Thoracic aorta (tissue), 2 donors: ENCODE measurements at places on chromosomes 1 and 21. TPM values are rescaled to one million over a fixed set of nuclear protein-coding genes. Genes with fewer than 3 reads are reported as not detected.

DNA sequence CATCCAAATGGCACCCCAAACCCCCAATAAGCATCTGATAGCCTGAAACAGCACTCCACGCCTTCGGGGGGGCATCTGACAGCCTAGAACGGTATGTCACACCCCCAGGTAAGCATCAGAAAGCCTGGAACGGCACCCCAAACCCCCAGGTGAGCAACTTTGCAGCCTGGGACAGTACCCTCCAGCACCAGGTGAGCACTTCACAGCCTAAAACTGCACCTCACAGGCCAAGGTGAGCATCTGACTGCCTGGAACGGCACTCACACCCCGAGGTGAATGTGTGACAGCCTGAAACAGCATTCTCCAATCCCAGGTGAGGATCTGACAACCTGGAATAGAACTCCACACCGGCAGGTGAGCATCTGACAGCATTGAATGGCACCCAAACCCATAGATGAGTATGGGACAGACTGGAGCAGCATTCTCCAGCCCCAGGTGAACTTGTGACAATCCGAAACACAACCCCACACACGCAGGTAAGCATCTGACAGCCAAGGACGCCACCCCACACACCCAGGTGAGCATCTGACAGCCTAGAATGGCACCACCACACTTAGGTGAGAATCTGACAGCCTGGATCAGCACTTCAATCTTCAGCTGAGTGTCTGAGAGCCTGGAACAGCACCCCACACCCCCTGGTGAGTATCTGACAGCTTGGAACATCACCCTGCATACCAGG, 18.3 kb upstream of the MMEL1 start:
- DNase-seq: no peak

RNF186 gene
- total RNA-seq: not detected

- peak; percentile 4 for DNase-seq
Measured at GRCh38 chr21:32726839-32727686, 750 bp downstream of the SYNJ1 start.

DNA sequence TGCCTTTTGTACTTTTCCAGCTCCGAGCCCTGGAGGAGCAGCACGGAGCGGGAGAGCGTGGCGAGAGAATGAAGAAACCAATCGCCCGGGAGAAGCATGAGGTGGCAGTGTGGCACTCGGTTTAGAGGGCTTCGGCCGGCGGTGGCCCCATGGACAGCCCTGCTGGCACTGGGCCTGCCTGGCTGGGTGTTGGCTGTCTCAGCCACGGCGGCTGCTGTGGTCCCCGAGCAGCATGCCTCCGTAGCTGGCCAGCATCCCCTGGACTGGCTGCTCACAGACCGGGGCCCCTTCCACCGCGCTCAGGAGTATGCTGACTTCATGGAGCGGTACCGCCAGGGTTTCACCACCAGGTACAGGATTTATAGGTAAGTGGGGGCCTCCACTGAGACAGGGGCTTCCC, 59.0 kb downstream of the BRINP2 start:
- no peak for DNase-seq

DNA sequence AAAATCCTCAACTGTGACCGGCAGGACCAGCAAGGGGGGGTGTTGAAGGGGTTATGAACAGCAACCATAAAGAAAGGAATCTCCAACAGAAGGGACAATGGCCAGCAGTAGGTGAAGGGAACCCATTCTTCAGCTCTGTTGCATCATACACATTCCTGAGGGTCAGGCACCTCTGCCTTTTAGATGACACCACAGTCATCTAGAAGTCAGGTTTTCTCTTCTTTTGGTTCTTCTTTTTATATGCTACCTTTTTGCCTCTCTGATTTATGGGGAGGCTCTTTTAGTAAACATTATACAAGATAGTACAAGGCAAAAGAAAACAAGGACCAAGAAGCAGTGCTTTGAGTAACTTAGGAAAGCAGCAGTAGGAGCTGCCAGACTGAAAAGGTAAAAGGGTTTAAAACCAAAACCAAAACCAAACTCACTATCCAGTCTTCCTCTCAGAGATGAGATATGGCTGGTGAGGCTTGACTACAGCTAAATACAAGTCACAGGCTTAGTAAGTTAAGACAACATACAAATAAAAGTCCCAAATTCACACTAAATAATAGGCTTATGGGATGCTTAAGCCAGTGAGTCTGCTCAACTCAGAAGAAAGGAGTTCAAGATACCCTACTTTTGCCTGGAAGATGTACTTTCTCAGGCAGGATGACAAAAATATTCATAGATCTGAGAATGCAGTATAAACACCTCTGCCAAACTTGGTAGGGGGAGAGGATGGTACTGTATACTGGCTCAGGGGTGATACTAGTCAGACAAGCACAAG, 4.1 kb downstream of the TEX38 start:
- DNase-seq: no peak

GRCh38 chr1:238658763-238659162, 727.6 kb upstream of the CHRM3 start:
- no peak for DNase-seq

C1orf141 gene
- not detected for total RNA-seq

GRCh38 chr21:37799211-37800056, 116.8 kb downstream of the KCNJ6 start:
- no peak for DNase-seq

DNA sequence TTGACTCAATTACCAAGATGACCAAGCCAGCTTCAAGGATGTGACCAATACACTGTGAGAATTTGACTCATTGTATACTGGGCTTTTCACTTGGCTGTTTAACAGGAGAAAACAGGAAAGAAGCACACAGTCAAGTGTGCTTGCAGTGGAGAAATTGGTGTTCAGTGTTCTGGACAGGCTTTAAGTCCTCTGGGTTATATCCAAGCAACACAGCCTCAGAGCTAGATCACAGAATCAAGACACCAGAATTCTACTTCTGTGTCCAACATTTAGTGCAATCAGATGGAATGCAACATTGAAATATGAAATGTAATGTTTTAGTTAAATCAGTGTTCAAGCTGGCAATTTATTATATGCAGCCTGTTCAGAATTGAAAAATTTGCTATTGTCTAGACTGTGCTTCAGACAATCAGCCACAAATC, 694.4 kb downstream of the LTN1 start:
- DNase-seq: no peak

- no peak for DNase-seq
Measured at GRCh38 chr1:163580926-163581325, 259.2 kb downstream of the NUF2 start.

DNA sequence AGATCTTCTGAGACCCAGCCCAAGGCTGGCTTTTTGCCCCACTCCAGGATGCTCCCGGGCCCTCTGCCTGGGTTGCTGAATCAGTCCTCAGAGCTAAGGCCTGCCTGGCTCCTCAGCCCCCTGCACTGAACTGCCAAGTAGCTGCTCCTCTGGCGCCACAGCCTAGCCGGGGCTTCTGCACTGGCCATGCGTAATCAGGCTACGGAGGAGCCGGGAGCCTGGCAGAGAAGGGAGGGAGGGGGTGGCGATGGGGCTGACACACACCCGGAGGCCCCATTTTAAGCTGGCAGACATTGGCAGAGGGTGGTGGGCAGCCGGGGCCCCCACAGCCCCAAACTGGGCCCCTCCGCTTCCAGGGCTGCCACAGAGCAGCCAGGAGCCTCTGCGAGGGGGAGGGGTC, 38.7 kb downstream of the ALPL start:
- no peak for DNase-seq

GRCh38 chr1:157085421-157085820, 14.2 kb downstream of the ETV3L start:
- no peak for DNase-seq

- no peak for DNase-seq
Measured at GRCh38 chr1:230424391-230425251, 1.5 kb downstream of the PGBD5 start.

GRCh38 chr1:110136911-110137310, 13.4 kb upstream of the SLC6A17 start:
- DNase-seq: no peak

DNA sequence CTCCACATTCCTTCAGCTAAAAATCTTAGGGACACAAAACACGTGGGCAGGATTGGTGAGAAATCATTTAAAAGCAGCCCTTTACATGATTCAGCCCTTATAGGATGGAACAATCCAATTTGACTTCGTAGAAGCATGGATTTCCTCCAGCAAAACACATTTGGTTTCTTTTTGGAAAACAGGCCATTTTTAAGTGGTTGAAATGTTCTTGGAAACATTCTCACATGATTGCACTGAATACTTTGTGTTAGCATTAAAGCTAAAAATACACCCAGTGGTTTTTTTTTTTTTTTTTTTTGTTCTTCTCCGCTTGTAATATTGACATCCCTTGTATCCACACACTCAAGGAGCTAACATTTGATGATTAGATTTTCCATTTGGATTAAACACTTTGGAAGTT, 42.1 kb upstream of the ABCG1 start:
- DNase-seq: no peak

DNA sequence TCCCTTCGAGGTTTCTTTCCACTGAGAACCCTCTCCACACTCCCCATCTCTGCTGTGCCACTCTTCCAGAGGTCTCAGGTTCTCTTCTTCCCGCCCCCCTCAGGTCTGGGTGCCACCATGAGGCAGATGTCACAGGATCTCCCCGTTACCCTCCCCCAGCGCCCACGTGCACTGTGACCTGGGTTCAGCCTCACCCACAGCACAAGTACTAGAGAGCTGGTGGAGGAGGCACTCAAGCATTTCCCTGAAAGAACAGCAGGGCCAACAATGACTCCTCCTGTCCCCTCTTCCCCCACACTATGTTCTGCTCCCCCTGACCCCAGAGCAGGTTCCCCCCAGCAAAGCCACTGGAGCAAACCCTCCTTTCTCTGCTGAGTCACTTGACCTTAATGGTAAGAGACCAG, 14.3 kb downstream of the PLEKHA6 start:
- DNase-seq: no peak

DNA sequence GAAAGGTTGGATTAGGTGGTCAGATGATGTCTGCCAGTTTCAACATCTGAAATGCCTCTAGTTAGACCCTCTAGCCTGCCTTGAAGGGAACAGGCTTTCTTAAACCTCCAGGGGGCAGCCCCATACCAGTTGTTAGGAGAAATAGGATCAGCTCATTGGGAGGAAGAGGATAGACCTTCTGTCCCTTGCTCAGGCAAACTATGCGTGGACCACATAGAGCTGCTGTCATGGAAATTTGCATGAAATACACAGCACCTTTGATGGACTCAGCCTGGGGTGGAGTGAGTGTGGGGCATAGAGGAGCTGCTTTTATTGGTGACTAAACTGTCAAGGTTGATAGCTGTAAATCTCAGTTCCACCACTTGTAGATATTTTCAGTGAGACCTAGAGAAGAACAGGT, 38.4 kb upstream of the SPAG17 start:
- no peak for DNase-seq

DNA sequence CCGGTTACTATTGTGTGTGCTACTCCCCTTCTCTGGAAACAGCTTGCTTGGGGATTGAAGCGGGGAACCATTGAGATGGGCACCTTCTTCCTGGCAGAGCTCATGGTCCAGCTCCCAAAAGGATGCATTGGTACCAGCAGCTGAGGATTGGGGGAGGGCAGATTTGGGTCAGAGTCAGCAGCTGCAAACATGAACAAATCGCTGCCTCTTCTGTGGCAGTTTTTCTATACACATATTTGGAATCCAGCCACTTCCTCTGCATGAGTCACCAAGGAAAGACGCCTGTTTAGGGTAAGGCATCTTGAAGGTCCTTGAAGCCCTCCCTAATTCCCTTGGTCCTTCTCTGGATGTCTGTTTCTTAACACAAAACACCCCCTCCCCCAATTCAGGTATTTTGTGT, 104.7 kb downstream of the DAB1 start:
- no peak for DNase-seq

DNA sequence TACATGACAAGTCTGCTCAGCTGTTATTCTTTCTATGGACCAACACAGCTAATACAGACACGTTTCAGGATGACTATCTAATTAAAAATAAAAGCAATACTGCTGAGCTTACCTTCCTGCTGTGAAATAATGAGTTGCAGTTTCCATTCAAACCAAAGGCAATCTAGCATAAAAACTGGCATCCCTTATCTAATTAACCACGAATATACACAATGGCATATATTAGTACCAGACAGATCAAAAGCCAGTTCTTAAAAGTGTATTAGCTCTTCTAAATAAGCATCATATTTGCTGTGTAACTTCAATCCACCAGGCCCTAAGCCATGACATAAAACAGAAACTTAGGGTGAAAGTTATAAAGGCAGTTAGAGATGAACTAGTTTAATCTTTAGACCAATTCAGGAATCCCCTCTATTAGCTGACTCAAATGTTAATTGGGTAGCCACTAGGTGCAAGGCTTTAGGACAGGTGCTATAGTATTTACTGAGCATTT, 20.6 kb downstream of the TESK2 start:
- DNase-seq: no peak

DNA sequence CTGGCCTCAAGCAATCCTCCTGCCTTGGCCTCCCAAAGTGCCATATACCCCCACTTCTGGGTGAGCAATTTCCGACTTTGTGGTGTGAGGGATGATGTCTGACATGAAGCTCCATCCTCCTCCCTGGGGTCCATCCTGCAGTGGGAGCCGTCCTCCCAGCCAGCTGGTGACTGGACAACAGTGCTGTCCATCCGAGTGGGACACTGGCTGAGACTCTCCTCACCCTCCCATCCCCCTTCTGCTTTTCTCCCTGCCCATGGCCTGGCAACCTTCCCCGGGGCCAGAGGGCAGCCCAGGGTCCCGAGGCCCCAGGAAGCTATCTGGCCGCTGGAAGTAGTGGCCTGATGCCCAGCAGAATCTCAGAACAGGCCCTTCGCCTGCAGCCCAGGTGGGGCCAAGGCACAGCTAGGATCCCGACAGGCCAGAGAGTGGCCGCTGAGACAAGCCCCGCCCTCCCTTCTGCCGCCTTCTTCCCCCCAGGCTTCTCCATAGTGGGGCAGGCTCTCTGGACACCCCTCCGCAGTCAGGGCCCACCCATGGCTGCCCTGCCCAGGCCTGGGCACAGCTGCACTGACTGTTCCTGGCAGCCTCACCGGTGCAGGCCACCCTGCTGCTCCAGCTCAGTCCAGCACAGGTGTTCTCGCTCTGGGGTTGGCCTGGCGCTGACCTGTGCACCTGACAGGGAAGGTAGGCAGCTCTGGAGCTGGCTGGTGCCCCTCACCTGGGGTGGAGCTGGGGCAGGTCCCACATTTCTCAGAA, 8.4 kb upstream of the FAAP20 start:
- DNase-seq: no peak

GRCh38 chr1:79364896-79365295, 358.4 kb upstream of the ADGRL4 start:
- no peak for DNase-seq

ASCL5 gene
- total RNA-seq: not detected

DNA sequence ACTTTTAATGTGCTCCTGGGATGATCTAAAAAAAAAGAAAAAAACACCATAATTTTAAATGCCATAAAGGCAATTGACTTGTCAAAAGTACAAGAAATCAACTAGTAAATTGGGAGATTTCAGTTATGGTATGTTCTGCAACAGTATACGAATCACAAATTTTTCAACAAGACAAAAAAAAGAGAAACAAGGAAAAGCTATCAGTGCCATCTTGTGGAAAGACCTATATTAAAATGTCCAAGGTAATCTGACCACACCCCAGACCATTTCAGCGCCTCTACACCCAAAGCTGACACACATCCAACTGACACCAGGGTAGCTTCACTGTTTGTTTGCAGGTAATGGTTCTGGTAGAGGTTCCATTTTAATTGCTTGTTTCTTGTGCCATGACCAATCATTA, 5.0 kb upstream of the DUSP23 start:
- DNase-seq: no peak

CLIC4 gene
- 740 TPM for total RNA-seq
